Spleen (tissue), 13 donors: ENCODE measurements at places on chromosomes 2 and 18. TPM values are rescaled to one million over a fixed set of nuclear protein-coding genes. Genes with fewer than 3 reads are reported as not detected.

GRCh38 chr2:217742841-217743240, 260.0 kb downstream of the TNS1 start:
- H3K36me3 ChIP-seq = no peaks in the 10 kb centered on the region
- no peaks in the 10 kb centered on the region for H3K27me3 ChIP-seq
- H3K4me3 ChIP-seq = no peak overlapping the region
- peaks cover 14% of the 10 kb centered on the region for H3K4me1 ChIP-seq

- peak; percentile 59 for DNase-seq
- no peak overlapping the region for H3K4me3 ChIP-seq
- H3K27me3 ChIP-seq = no peaks in the 10 kb centered on the region
Measured at GRCh38 chr2:58762176-58762781, 521.2 kb upstream of the FANCL start.

DNA sequence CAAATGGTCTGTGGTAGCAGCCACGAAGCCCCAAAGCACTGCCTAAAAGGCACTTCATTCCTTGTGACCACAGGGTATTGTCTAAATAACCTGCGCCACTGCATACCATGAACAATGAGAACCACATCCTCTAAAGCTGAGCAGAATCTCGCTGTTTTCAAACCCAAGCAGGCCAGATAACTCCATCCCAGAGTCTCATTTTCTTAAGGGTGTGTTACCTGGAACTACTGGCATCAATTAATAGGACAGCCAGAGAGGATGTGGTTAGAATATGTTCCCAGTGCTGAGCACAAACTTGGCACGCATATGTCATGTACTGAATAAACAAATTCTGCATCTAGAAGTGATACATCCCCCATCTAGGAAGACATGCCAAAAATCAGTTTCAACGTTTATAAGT, 13.0 kb downstream of the VPS4B start:
- DNase-seq = no peak
- no peak overlapping the region for H3K4me3 ChIP-seq
- peak overlapping the region; percentile 28 for H3K27ac ChIP-seq
- H3K4me1 ChIP-seq = no peaks in the 10 kb centered on the region
- H3K36me3 ChIP-seq = peaks cover 74% of the 10 kb centered on the region
- no peaks in the 10 kb centered on the region for H3K27me3 ChIP-seq

Gene VIL1
- 0.38 TPM for total RNA-seq

Gene BUB1
- 12.8 TPM for total RNA-seq

Gene AMER3
- not detected for total RNA-seq

Gene EVA1A
- 10.6 TPM for total RNA-seq
